Activated T-helper 1 cell treated with anti-CD3 and anti-CD28 coated beads, Interleukin-12 subunit alpha, Interleukin-12 subunit beta, Interleukin-2, Interleukin-4 antibody, amounts not matched to agents 30 ng/mL and 10 ng/mL and 1 ng/mL, durations not matched to agents 14 hours and 24 hours and 36 hours (primary cell): ENCODE measurements at places on chromosomes 7 and 10. TPM values are rescaled to one million over a fixed set of nuclear protein-coding genes. Genes with fewer than 3 reads are reported as not detected.

FAM237B gene
- not detected in 2 replicates for total RNA-seq

GPR22 gene
- total RNA-seq = not detected in 2 replicates

ACTL6B gene
- total RNA-seq = not detected in 2 replicates

ZEB1 gene
- 70.8 and 79.8 TPM in 2 replicates for total RNA-seq

LRRC18 gene
- total RNA-seq = not detected in 2 replicates

- DNase-seq = peak; percentile 75
Measured at GRCh38 chr7:76234931-76235441, 33.3 kb downstream of the SRRM3 start.

GRCh38 chr10:97759158-97759887, 12.5 kb downstream of the SFRP5 start:
- DNase-seq = peak; percentile 22

DNA sequence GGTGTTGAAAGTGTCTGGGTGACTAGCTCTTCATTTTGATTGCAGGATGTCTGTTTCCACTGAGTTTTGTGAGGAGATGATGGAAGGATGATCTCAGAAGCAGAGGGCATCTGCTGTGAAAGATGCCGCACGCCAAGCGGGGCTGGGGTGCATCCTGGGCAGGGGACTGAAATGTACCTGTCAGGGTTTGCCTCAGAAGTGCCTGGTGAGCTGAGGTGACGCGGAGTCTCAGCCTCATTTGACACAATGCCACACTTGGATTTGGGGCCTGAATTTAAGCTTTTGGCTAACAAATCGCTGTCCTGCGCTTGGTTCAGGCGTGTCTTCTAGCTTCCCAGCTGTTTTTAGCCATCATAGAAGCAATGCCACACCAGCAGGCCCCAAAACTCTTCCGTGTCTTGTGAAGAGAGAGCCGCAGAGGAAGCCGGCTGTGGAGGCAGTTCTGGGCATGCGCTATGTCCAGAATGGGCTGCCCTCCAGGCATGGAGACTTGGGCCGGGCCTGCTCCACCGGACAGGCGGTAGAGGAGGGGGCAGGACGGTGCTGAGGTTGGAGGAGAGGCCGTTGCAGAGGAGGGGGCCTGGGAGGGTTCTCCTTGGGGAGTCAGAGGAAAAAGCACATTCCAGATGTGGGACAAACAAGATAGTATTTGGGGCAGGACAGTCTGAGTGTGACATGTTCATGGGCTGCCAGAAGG, 31.2 kb downstream of the WDR86 start:
- no peak for DNase-seq

DNA sequence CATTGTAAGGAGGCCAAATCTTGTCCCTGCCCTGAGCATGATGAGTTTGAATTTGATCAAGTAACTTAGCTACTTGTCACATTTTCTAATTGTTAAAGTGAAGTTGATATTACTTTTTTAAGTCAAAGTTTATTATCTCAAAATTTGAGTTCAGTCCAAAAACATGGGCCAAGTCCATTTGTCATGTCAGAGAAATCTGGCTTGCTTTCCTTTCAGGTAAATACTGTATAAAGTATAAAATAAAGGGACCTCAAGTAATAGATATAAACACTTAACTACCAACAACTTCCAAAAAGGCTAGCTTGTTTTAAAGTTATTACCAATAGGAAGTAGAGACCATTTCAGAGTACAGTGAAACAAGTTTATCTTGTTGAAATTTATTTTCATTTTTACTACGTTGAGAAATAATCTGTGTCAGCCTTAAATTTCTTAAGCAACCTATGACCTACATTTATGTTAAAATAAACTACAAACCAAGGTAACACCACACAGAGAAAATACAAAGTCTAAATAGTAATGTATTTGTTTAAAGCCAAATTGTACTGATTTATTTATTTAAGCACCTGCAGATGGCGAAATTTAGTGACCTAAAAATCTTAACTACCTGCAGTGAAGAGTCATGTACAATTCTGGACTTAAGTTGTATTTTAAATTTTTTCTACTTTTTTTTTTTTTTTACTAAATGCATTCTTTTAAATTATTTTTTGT, 36.5 kb downstream of the FHIP2A start:
- DNase-seq = no peak

DNA sequence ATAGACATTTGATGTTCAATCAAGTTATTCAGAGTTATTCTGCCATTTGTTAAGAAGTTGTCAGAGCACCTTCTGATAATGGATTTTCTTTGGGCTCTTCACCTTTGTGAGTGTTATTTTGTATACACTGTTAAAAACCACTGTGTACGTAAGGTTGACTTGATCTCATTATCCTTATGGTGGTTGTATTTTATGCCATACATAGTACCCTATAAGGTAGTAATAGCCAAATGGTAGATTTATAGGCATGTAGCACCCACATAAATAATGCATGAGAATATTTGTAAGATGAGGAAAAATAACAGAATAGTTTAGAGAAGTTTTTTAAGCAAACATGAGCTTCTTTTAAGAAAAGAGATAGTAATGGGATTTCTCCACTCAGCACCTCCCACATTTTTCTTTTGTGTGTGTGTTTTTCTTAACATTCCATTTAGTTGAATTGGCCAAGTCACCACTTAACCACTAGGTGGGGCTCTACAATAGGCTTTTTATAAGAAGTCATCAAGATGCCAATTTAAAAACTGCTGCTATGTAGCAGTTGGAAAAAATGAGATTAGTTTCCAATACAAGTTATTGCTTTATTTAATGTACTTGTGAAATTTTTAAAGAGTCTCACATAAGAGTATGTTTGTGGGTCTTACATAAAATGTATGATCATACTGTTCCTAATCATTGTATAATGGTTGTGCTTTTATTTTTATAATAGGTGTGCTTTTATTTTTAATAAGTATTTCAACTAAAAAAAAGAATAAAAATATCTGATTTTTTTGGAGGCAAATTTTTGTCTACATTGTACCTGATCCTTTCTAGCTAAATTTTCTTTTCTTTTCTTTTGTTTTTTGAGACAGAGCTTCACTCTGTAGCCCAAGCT, 41.1 kb upstream of the STMP1 start:
- DNase-seq = no peak

- no peak for DNase-seq
Measured at GRCh38 chr10:66627156-66627555, 298.7 kb upstream of the LRRTM3 start.

DNA sequence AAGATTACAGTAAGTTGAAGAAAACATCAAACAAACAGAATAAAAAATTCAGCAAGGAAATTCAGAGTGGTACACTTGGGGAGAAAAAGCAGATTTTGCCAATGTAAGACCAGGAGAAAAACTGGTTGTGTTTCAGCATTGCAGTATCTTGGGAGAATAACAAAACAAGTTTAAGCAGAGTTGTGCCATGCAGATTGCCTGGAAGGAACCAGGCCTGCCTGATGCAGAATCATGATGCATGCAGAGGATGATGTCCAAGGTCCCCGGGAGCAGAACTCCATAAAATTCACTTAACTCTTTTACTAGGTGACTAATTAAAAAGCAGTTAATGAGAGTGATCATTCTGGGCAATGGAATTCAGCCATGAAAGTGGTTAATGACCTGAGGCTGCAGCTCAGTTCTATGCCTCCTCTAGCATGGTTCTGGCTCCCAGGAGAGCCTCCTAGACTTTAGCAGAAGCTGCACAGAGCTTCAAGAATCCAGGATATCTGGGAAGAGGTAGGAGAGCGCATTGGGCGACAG, 379.7 kb upstream of the C7orf33 start:
- no peak for DNase-seq

DNA sequence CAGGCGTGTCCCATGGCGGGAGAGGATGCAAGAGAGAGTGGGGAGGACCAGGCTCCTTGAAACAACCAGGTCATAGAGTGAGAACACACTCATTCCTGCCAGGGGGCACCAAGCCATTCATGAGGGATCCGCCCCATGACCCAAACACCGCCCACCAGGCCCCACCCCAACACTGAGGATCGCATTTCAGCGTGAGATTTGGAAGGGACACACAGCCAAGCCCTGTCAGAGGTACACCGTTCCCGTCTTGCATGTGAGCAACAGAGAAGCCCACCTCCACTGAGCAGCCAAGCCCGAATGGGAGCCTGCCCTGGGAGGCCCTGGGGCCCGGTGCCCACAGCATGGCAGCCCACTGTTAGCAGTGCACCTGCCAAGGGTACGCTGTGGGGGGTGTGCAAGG, 7.9 kb upstream of the ARPC1B start:
- DNase-seq = no peak

DNA sequence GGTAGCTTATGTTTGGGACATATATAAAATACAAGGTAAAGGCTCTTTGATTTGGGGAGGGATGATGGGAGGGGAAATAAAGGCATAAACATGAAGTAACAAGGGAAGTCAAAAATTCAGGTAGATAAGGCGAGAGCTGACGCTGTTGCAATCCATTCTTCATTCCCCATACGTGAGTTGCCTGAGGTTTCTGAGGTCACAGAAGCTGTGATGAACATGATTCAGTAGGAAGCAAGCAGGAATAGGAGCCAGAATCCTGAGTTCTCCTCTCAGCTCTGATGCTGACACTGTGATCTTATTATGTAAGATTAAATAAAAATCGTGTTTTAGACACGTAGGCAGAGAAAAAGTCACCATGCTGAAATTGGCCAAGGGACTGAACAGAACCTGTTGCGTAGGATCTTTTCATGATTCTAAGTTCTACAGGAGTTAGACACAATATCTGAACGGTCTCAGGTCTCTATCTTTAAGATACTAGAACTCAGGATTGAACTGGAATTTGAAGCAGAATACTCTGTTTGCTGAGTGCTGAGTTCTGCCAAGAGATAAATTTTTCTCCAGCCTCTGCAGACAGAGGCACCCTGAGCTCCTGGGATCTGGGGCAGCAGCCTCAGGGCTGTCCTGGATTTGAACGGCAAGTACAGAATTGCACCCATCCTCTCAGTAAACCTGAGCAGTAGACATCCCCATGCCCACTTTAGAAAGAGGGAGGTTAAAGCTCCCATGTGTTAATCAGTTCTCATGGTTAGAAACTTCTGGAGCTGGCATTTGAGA, 21.0 kb downstream of the KLF6 start:
- no peak for DNase-seq

DNA sequence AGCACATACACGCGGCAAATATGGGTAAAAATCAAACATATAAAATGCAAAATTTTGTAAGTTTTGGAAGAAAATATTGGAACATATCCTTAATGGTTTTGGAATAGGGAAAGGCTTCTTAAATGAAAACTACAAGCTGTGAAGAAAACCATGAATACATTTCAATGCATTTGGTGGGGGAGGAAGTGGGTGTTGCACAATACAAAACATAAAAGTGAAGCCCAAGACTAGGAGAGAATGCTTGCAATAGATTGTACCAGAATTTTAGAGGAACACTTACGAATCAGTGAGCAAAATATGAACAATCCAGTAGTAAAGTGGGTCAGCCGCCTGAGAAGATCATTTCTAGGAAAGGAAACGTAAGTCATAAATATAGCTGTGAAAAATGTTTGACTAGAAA, 322.6 kb upstream of the MKI67 start:
- no peak for DNase-seq

- DNase-seq = no peak
Measured at GRCh38 chr10:2011106-2011716, 273.9 kb upstream of the ADARB2 start.
